ENCODE measurements at places on chromosomes 1 and 21.

DNA sequence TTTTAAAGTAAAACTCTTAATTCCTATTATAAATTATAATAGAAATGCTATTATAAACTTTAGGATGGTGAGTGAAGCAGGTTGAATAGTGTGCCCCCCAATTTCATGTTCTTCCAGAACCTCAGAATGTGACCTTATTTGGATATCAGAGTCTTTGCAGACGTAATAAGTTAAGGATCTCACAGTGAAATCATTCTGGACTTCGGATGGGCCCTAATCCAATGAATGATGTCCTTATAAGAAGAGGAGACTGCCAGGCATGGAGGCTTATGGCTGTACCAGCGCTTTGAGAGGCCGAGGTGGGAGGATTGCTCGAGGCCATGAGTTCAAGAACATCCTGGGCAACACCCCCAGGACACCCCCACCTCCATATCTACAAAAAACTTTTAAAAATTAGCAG lies 9.4 kb upstream of the MT1HL1 start:
- DNase-seq: no peak

DNA sequence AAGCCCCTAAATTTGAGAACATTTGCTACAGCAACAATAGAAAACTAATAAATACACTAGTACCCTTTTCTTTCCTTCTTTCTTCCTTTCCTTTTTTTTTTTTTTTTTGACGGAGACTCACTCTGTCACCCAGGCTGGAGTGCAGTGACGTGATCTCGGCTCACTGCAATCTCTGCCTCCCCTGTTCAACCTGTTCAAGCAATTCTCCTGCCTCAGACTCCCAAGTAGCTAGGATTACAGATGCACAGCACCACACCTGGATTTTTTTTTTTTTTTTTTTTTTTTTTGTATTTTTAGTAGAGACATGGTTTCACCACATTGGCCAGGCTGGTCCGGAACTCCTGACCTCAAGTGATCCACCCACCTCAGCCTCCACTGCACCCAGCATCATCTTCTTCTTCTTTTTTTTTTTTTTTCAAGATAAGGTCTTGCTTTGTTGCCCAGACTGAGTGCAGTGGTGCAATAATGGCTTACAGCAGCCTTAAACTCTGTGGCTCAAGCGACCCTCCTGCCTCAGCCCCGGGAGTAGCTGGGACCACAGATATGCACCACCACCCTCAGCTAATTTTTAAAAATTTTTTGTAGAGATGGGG lies 19.6 kb upstream of the CBR3 start:
- no peak for DNase-seq

GRCh38 chr1:19648689-19649088 lies 4.6 kb downstream of the NBL1 start:
- DNase-seq: no peak

GRCh38 chr21:35644523-35644922 lies 415.8 kb downstream of the SETD4 start:
- no peak for DNase-seq

DNA sequence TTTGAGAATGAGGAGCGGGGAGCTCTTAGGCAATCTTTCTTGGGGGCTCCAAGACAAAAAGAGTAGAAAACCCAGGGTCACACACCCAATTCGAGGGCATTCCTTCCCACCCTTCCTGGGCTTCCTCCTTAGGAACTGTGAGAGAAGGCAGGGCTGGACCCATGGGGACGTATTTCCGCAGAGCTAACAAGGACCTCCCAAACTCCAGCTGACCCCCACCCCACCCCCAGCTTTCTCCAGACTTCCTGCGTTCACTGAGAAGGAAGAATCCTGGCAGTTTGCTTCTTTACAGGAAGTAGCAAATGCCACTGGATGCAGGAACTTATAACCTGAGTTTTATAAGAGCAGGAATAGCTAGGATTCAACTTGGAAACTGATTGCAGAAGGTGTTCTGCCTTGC lies 2.7 kb upstream of the LHX9 start:
- no peak for DNase-seq

- peak; percentile 45 for DNase-seq
Observed at GRCh38 chr1:112744009-112744578, 29.0 kb upstream of the PPM1J start.

DNA sequence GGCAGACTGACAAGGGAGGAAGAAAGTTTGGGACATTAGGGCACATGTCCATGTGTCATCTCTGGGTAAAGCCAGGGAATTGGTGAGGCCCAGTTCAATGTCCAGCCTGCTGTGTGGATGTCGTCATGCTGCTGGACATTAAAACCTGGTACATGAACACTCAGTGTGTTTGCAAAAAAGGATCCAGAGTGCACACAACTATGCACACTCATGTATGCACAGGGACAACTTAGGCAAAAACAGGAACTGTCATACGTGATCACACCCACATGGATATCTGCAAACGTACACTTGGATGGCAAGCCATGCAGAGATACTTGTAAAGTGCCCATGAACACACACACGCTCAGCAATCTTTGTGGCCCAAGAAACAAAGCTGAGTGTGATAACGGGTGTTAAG lies 47.9 kb upstream of the NEK2 start:
- DNase-seq: no peak

- no peak for DNase-seq
Observed at GRCh38 chr21:27721675-27722074, 754.8 kb upstream of the ADAMTS5 start.

- no peak for DNase-seq
Observed at GRCh38 chr1:48077795-48078222, 80.6 kb upstream of the TRABD2B start.

- DNase-seq: peak; percentile 79
Observed at GRCh38 chr1:240092301-240093119, 827 bp downstream of the FMN2 start.

- DNase-seq: no peak
Observed at GRCh38 chr1:219837994-219838294, 90.4 kb downstream of the SLC30A10 start.

DNA sequence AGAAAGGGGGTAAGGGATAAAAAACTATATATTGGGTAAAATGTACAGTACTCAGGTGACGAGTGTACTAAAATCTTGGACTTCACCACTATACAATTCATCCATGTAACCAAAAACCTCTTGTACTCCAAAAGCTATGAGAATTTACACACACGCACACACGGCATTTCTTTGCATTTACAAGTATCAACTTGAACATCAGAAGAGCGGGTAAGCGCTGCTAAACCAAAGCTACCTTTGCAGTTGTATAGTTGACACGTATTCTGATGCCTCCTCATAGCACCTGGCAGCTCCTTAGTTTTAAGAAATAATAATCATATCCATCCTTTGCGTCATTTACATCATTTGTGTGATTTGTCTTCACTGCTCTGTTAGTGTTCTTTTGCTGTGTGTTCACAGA lies 17.6 kb downstream of the CDC42BPA start:
- no peak for DNase-seq

DNA sequence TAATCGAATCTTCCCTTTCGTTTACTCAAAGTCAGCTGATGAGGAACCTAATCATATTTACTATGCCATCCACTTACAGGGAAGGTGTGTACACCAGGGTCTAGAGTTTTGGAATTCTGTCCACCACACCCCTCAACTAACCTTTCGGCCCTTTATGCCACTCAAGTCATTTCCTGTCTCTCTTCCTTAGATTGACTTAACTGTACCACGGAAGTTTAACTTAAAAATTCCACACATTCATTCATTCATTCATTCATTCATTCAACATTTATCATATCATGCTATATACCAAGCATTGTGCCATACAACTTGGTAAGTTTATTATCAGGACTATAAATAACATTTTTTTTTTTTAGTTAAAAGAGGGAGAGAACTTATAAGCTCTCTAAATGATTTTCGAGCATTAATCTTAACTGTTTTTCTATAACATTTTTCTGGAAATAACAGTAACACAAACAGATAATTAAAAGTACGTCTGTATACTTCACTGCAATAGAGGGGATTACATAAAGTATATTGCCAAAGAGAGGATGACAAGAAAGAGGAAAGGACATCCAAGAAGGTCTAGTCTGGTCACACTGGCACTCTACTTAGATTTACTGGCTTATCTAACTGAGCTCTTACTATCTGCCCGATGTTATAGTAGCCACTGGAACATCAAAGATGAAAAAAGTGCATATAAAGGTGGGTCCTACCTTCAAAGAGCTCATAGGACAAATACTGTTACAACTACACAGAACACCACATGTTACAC lies 243.7 kb downstream of the PBX1 start:
- no peak for DNase-seq

GRCh38 chr1:206752481-206752880 lies 18.1 kb upstream of the IL19 start:
- no peak for DNase-seq

DNA sequence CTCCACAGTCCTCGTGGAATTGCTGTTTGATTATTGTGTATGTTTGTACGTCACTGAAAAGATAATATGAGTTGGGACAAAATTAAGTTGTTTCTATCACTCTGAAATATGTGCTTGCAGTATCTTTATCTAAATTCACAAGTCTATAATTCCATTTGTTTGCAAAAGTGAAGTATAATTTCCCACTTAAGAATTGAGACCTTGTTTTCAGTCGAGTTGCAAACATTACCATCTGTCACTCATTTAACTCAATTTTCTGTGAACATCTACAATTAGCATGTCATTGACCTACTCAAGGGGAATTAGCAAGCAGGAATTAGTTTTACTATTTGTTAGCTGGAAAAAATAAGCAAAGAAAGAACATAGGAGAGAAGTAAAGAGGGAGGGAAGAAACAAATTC lies 195.8 kb downstream of the TPR start:
- no peak for DNase-seq

GRCh38 chr1:33130297-33130696 lies 49.3 kb downstream of the AZIN2 start:
- no peak for DNase-seq

DNA sequence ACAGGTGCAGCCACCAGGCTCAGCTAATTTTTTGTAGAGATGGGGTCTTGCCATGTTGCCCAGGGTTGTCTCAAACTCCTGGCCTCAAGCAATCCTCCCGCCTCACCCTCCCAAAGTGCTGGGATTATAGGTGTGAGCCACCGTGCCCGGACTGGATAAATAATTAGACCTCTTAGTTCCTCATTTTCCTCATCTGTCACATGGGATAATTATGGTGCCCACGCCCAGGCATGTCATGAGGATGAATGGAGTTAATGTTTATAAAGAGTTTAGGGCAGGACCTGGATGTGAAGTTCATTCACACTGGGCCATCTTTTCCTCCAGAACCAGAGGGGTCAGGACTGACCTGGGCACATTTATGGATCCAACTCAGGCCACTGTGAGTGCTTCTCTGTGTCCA lies 23.7 kb downstream of the PADI3 start:
- no peak for DNase-seq

- no peak for DNase-seq
Observed at GRCh38 chr1:201448990-201449389, 20.0 kb downstream of the PHLDA3 start.

DNA sequence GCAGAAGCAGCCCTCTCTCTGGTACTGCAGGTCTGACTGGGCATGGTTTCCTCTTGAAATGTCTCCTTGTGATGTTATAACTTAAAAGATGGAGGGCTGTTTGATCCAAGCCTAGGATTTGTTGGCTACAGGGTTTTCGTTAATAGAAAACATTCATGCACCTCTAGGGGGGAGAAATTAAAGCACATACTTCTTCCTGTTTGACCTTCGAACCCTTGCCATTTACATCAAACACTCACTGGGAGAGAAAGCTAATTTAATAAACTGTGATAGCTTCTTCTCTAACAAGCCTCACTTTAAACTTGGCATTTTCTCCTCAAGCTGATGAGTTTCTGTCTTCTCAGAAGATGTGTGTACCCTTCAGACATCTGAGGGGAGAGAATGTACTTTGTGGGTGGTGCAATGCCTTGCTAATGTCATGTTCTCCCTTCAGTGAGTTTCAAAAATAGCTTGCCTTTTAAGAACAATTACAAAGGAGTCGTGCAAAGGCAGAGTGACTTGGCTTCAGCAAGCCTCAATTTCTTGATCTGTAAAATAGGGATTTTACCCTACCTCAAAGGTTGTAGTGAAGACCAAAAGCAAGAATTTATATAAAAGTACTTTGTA lies 20.4 kb downstream of the CACHD1 start:
- DNase-seq: no peak

DNA sequence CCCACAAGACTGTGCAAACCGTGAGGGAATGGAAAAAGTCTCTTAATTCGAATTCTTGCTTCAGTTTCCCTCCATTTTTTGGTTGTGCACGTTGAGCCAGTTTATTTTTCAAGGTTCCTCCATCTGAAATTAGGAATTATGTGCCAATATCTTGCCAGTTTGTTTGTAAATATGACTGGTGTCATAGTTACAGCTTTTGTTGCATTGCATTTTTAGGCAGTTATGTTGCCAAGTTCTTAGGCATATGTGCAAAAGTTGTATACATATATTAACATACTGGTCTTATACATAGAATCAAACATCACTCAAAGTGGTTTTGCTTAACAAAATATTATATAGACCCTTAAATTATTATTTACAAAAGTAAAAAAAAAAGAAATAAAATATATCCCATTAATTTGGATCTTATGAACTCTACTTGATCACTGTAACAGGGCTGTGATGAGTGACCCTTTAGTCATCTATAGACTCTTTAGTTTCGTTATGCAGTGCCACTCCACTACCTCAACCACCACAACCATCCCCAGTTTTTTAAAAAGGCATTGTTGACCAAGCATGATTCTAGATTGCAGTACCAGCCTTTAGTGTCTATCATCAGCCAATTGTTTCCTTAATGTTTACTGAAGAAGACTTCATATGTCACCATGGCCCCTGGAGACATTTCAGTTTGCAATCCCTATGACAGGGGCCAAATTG lies 20.9 kb upstream of the DYNLT5 start:
- DNase-seq: no peak

- no peak for DNase-seq
Observed at GRCh38 chr1:11147197-11147770, 41.9 kb upstream of the ANGPTL7 start.

DNA sequence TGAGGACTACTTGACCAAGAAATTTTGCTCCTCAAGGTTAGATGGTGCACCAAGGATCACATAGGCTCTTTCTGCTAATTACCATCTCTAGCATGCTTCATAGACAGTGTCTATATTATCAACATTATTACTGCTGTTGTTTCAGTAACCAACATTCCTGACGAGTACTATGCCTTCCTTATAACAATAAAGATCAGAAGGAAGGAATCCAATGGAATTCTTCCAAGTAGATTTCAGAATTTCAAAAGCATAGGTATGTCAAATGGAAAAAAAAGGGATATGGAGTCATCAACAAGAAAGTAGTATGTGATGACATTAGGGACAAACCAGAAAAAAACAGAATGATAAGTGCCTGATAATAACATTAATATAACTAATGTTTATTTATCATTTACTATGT lies 39.6 kb upstream of the LPGAT1 start:
- no peak for DNase-seq

- DNase-seq: no peak
Observed at GRCh38 chr1:162835157-162835899, 25.6 kb downstream of the CCDC190 start.

Data from fibroblast of skin of scalp (primary cell).